ENCODE measurements at places on chromosomes 16 and 17. TPM values are rescaled to one million over a fixed set of nuclear protein-coding genes. Genes with fewer than 3 reads are reported as not detected.

The JMJD8 gene
- total RNA-seq, result 43.3 TPM

The FN3K gene
- 19.8 TPM for total RNA-seq

The CRYBA1 gene
- total RNA-seq, result 4,794 TPM

The MAPT gene
- total RNA-seq, result 41.3 TPM

The MYH2 gene
- total RNA-seq, result 272 TPM

The PTGES3L gene
- 4.0 TPM for total RNA-seq

The BCL6B gene
- 5.4 TPM for total RNA-seq

The SPIRE2 gene
- total RNA-seq, result 16.1 TPM

The OR2C1 gene
- total RNA-seq, result 0.99 TPM

The ACLY gene
- 145 TPM for total RNA-seq

The CRISPLD2 gene
- 39.8 TPM for total RNA-seq

The PRM3 gene
- total RNA-seq, result not detected

The TTYH2 gene
- 52.5 TPM for total RNA-seq

The TNK1 gene
- total RNA-seq, result 2.4 TPM

The STXBP4 gene
- 128 TPM for total RNA-seq

The SLC6A2 gene
- 9.0 TPM for total RNA-seq

The CMTM2 gene
- not detected for total RNA-seq

The BTBD17 gene
- 8.9 TPM for total RNA-seq

The TBC1D3I gene
- total RNA-seq, result not detected

The GJC1 gene
- total RNA-seq, result 34.3 TPM

The KCNJ18 gene
- total RNA-seq, result not detected

The CACNA1H gene
- 26.6 TPM for total RNA-seq

The PERCC1 gene
- total RNA-seq, result 6.9 TPM

The DNAH9 gene
- 3.4 TPM for total RNA-seq

The TMEM100 gene
- total RNA-seq, result 10.3 TPM

The HS3ST3B1 gene
- total RNA-seq, result 52.8 TPM

The CNGB1 gene
- total RNA-seq, result 50.7 TPM

The TRIM16 gene
- 44.8 TPM for total RNA-seq

The CHD9NB gene
- 0.93 TPM for total RNA-seq

The SHBG gene
- total RNA-seq, result 1.3 TPM

The ACE gene
- total RNA-seq, result 20.3 TPM

The KRT33A gene
- not detected for total RNA-seq

The HASPIN gene
- 1.8 TPM for total RNA-seq

The SPATA32 gene
- total RNA-seq, result not detected

The SLC47A2 gene
- total RNA-seq, result 0.55 TPM

The TBC1D26 gene
- total RNA-seq, result 2.9 TPM

The FGF11 gene
- 7.1 TPM for total RNA-seq

The SPATA22 gene
- 1.8 TPM for total RNA-seq

The MRPS34 gene
- 48.4 TPM for total RNA-seq

The SCN4A gene
- total RNA-seq, result 3.0 TPM
